Hematopoietic multipotent progenitor cell treated with erythropoietin and hydrocortisone succinate and interleukin-3 and kit ligand, for 15 days (in vitro differentiated cells): ENCODE measurements at places on chromosomes 12 and 14.

DNA sequence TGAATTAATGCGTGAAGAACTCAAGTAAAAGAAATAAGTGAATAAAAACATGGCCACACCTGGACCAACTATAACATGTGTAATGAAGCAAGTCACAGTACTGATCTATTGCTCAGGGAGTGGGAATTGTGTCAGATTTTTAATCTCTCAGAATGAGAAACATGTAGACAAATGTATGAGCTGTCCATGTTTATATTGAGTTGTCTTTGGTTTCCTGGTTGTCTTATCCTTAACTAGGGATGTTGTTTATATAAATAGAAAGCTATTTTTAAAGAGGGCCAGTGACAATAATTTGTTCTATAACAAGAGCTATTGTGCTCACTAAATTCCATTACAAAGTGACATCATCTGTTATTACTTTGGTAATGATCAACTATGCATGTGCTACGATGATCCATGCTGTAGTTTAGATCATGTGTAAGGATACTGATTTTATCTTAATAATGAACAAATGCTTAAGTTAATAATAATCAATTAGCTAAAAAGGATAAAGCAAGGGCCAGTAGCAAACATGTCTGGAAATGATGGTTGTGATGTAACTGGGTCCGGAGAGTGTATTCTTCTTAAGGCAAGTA, 91.3 kb upstream of the RTL1 start:
- DNase-seq, result no peak

DNA sequence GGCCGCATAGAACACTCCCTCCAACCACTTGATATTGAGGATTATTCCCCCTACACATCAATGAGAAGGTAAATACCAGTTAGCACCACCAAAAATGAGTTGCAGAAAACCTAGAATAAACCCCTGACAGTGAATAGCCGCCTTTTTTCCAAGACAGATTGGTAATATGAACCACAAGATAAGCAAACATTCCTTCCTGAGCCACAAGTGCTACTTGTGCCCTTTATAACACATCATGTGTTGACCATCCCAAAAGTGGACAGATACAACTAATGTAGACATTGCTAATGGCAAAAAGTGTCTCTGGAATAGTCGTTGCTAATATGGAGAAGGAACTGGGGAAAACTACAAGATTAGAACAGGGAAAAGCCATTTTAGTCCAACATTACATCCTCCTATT, 17.2 kb downstream of the NOXRED1 start:
- no peak for DNase-seq

DNA sequence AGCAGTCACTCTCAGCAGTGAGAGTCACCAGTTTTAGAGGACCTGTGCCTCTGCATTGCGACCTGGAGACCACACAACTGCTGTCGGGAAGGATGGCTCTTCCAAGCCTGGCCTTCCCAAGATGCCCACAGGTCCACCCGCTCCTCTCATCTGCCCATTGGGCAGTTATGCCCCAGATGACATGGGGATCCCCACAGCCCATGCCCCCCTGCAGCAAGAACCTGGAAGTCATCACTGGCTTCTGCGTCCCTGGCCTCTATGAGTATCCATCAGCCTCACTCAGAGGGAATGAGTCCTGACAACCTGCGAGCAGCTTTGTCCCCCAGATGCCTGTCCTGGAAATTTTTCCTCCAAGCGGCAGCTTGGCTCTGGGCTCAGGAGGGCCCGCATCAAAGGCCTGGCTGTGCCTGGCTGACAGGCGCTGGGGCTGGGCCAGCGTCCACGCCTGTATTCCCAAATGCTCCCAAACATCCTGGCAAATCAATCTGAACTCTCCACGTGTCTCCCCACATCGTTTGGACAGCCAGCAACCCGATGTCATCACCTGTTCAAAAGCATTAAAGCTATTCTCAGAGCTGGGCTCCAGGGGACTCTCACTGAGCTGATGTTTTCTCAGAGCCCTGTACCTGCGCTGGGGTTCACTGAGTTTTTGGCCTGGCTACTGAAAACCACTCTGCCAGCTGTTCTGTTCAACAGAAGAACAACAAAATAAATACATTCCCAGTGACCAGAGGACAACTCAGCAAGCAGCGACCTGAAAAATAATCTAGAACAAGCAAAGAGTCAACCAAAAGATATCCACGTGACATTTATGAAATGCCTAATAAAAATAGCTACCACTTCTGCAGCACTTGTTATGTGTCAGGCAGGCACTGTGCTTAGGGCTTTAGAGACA, 57.8 kb downstream of the CLMN start:
- no peak for DNase-seq

- no peak for DNase-seq
Observed at GRCh38 chr12:53749986-53750811, 1.6 kb downstream of the CISTR start.

DNA sequence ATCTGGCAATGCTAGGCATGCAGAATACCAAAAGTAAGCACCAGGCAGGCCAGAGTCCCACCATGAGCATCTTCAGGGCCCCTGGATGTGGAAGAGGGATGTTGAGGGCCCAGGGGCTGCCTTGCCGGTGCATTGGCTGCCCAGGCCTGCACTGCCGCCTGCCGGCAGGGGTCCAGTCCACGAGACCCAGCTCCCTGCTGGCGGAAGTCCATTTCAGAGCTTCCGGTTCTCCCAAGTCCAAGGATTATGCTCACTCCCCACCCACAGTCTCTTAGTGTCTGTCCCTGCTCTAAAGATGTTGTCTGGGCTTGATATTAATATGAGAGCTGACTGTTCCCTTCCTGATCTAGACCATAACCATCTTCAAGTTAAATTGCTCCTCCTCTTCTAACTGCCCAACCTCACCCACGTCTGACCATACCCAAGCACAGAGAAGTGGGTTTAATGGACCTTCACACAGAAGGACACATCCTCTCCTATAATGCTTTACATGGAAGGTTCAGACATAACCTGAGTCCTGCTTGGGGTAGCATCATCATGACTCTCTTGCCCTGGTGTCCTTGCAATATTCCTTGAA, 117.4 kb downstream of the DAD1 start:
- DNase-seq, result no peak
